ENCODE measurements at places on chromosomes 2 and 18.

- DNase-seq = no peak
Observed at GRCh38 chr2:217293607-217294006, 433.7 kb upstream of the TNP1 start.

DNA sequence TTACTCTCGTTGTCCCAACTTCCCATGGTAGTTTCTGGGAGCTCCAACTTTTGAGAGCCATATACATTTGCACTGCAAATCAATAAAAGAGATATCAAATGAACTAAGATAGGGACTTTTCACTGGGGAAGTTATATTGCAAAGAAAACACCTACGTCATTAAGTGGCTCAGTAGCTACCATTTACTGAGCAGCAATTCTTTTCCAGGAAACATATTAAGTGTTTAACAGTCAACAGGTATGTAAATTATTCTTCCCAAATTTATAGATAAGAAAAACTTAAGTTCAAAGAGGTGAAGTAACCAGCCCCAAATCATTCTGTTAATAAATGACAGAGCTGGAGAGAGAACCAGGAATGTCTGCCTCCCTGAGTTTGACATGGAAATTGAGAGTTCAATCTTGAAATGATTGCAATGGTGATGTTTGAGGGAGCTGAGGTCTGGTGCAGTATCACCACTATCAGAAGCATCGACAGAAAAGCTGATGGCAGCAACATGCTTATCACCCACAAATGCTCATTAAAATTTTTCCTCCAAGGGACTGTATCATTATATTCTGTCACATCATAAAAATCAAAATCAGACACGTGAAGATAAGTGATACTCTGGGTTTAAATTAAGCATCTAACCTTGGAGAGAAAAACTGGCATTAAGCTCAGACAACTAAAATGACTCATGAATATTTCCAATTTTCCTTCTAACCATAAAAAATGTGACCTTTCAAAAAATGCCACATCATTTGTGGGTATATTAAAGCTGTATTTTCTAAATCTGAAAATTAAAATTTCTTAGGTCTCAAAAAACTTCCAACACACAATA lies 43.4 kb downstream of the GAREM1 start:
- DNase-seq = no peak

- DNase-seq = no peak
Observed at GRCh38 chr2:197707316-197708213, 2.4 kb downstream of the MARS2 start.

GRCh38 chr2:57453945-57454344 lies 592.7 kb upstream of the VRK2 start:
- DNase-seq = no peak

DNA sequence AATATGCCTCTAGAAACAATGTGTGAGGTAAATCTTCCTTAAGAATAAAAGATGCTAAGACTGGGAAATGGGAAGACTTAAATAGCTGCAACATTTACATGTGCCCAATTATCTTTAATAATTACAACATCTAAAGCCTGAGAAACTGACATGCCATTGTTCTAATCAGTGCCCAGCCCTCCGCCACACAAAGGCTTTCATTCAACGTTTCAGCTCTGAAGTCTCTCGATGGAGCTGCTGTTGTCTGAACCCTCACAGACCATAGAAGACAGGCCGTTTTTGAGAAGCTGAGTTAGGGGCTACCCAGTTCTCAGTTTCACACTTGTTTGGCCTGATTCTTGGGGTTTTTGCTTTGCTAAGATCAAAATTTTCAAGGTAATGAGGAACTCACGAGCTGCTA lies 315.4 kb upstream of the CHST9 start:
- DNase-seq = no peak

GRCh38 chr2:17416884-17417391 lies 101.3 kb downstream of the RAD51AP2 start:
- DNase-seq = no peak

- no peak for DNase-seq
Observed at GRCh38 chr2:141767051-141767450, 363.8 kb downstream of the LRP1B start.

DNA sequence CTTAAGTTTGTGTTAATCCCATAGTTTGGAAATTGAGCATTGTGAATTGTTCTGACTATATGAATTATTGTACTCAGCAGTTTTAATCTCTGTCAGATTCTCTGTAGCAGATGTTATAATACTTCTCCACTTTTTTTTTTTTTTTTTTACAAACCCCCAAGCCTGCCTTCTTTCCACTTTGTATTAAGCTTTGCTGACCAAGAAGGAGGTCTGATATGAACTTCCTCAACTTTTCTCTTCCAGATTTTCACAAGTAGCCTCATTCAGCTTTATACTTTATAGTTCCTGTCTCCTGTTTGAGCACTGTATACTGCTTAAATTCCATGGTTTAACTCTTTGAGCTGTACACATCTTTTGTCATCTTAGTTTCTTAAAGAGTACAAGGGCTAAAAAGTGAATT lies 105.0 kb downstream of the HAUS1 start:
- no peak for DNase-seq

DNA sequence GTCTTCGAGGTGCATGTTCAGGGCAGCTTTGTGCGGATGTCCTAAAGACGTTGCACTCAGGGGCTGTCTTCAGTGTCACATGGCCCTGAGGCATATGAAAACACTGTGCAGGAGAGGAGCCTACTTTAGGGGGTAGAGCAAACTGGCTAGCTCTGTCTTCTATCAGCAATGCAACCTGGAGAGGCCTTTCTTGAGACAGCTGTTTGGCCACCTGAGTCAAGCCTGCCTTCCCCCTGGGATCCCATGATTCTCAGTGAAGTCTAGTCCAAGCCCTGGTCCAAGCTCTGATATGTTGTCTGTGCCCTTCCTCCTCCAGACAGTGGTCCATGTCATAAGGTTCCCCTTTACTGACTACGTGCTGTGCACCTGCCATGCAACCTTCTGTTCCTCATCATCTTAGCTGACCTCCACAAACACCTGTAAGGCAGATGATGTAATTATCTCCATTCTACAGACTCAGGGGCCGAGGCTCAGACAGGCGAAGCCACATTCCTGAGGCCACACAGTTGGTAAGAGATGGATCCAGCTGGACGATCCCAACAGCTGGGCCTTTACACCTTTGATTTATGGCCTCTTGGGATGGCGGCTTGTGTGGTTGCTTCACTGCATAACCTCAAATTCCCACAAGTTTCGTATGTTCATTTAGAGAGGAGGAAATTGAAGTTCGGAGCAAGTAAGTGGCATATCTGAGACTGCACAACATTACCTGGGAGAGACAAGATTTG lies 109.9 kb downstream of the COPS8 start:
- DNase-seq = no peak

DNA sequence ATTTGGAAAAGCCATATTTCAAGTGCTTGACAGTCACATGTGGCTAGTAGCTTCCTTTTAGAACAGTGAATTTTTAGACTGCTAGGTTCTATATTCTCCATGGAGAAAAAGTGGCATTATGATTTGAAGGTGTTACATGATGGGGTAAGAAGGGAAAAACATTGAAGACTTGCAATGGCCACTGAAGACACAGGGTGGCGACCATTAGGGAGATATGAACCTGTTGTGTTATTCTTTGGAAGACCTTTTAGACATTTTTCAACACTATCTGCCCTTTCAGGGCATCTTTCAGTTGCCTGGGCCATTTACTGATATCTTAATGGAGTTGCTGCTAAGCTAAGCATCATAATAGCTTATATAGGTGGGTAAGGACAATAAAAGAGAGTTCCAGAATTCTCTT lies 1387.2 kb downstream of the SUCLG1 start:
- DNase-seq = no peak

- no peak for DNase-seq
Observed at GRCh38 chr18:13394801-13395200, 176.2 kb downstream of the LDLRAD4 start.

DNA sequence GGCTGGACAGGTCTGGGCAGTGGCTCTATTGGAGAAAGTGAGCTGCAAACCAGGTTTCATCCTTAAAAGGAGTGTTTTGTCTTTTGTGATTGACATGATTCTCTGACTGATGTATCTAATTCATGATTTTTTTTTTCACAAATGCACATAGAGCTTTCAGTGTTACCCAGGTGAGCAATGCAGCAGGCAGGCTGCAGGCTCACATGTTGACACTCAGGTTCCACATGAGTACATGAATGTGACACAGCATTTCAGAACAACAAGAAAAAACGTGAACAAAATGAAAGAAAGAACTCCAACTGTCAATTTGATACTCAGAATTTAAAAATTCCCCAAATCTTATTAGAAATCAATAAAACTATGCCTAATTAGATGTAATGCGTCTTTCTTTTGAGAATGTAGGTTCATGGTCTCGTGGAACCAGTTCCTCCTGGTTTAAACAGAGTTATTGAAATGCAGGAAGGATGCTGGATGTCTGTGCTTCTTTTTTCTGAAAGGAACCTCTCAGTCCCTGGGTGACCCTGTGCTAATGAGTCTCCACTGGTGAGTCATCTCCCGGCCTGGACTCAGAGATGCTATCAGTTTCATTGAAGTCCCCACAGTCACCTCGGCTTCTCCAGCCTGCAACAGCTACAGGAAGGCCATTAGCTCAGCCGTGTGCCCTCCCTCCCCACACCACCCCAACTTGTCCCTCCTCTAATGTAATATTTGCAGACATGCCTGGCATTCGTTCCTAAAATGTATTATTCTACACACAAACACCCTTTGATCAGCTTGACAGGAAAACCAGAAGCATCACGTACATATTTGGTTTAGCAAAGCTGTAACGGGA lies 430.4 kb downstream of the LPIN1 start:
- DNase-seq = no peak

- no peak for DNase-seq
Observed at GRCh38 chr2:199186301-199186751, 271.4 kb downstream of the SATB2 start.

- no peak for DNase-seq
Observed at GRCh38 chr2:161250864-161251436, 57.3 kb upstream of the PSMD14 start.

- DNase-seq = no peak
Observed at GRCh38 chr2:144876013-144876412, 356.1 kb upstream of the ZEB2 start.

GRCh38 chr2:37833423-37833822 lies 91.7 kb upstream of the RMDN2 start:
- DNase-seq = no peak

- DNase-seq = no peak
Observed at GRCh38 chr2:158762336-158762735, 32.8 kb upstream of the DAPL1 start.

- no peak for DNase-seq
Observed at GRCh38 chr2:157345647-157346389, 20.2 kb upstream of the ERMN start.

DNA sequence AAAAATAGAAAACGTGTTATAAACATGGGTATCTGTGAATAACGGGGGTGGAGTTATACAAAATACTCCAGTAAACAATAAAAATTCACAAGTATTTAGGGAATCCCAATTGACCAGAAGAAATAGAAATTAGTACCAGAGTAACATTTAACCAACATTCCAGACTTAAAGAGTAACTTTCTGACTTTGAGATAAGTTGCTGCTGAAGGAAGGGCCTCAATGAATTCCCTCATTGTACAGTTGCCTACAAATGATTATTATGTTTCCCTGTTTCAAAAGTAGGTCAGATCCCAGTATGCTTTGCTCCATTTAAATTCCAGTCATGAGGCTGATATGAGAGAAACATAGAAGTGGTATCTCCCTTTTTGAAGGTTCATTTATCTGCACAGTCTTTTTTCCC lies 88.3 kb upstream of the KCNH7 start:
- DNase-seq = no peak

- no peak for DNase-seq
Observed at GRCh38 chr2:125730921-125731320, 925.0 kb upstream of the GYPC start.

- DNase-seq = no peak
Observed at GRCh38 chr2:148752977-148753376, 108.4 kb downstream of the EPC2 start.

DNA sequence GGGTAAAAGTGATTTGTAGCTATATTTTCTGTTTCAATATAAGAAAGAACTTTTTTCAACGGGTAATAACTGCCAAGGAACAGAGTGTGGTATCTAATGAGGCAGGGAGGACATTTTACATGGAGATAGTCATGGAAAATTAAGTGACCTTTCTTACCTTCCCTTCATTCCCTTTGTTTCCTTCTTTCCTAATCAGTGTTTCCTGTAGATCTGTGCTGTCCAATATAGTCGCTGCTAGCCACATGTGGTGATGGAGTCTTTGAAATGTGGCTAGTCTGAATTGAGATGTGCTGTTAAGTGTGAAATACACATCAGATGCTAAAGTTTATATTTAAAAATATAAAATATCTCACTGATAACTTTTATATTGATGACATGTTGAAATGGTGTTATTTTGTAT lies 81.8 kb downstream of the BABAM2 start:
- no peak for DNase-seq

DNA sequence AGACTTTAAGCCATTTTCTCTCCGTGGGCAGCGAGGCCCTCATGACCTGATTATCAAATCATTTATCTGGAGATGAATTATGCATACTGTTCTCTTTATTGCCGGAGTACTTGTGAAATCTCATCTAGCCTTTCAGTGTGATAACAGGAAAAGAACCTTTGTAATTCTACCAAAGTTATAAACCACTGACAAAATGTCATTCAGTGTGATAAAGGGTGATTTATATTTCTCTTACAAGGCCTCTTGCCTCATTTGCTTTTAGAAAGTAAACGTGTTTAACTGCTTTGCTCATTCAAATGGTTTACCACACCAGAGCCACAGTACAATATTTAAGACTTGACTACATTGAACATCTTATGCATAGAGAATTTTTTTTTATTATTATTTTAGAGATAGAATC lies 13.8 kb downstream of the MTCL1 start:
- no peak for DNase-seq

GRCh38 chr2:2131075-2131789 lies 199.8 kb downstream of the MYT1L start:
- DNase-seq = no peak

- no peak for DNase-seq
Observed at GRCh38 chr2:88123975-88124917, 3.6 kb downstream of the FABP1 start.

DNA sequence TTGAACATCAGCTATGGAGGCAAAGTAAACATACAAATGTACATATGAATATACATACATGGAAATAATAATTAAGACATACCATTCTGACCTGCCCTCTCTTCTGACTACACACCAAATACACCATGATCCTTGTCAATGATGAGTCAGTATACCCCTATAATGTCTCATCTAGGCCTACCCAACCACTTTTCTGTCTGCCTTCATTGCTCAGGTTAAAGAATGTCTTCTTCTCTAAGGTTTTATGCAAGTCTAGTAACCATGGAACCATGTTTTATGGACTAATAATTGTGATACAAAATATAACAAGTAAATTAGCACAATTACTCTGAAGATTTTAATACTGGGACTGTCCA lies 128.7 kb downstream of the NCKAP5 start:
- DNase-seq = no peak

DNA sequence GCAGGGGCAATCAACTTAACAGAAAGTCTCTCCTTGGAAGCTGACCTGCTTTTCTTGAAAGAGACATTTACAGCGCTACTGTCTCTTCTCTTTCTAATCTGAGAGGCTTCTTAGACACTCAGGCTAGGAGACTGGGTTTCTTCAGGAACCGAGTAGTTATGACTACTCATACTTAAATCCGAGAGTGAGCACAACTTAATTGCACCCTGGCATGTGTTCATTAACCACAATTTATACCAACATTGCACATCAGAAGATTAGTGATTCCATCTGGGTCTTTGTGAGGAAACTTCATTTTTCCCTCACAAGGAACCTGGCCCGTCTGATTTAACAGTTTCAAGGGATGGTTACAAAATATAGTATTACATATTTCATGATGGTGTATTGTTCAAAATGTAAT lies 176.9 kb downstream of the UBE2E3 start:
- no peak for DNase-seq

- no peak for DNase-seq
Observed at GRCh38 chr2:106782681-106783080, 103.3 kb downstream of the ST6GAL2 start.
